Tracheal epithelial cell (primary cell): ENCODE measurements at places on chromosomes 3 and 15. TPM values are rescaled to one million over a fixed set of nuclear protein-coding genes. Genes with fewer than 3 reads are reported as not detected.

The GOLGA8M gene
- total RNA-seq: not detected in 2 replicates

The PRKCI gene
- total RNA-seq: 67.4 and 81.2 TPM in 2 replicates

The ST8SIA2 gene
- not detected in 2 replicates for total RNA-seq

The DUOXA2 gene
- total RNA-seq: not detected in 2 replicates

The ACVR2B gene
- total RNA-seq: 5.3 and 6.0 TPM in 2 replicates

The ACKR2 gene
- total RNA-seq: 0.96 and 1.7 TPM in 2 replicates

The VIPR1 gene
- total RNA-seq: 3.4 and 7.9 TPM in 2 replicates

The FAM219B gene
- total RNA-seq: 60.2 and 75.5 TPM in 2 replicates

The ZNF35 gene
- total RNA-seq: 14.9 and 15.1 TPM in 2 replicates

The CCR8 gene
- not detected in 2 replicates for total RNA-seq

The IDH2 gene
- 46.0 and 76.6 TPM in 2 replicates for total RNA-seq

The FOXB1 gene
- total RNA-seq: not detected in 2 replicates

The CACNA1D gene
- total RNA-seq: under 0.01 TPM in 1 of 2 replicates, not detected in the other

The GHRL gene
- not detected in 2 replicates for total RNA-seq

The HAPLN3 gene
- 1.7 and 6.5 TPM in 2 replicates for total RNA-seq

The CD86 gene
- total RNA-seq: under 0.01 TPM in 1 of 2 replicates, not detected in the other

The GABRR3 gene
- total RNA-seq: not detected in 2 replicates

The SNTN gene
- not detected in 2 replicates for total RNA-seq

The DLL4 gene
- under 0.01 TPM in 1 of 2 replicates, not detected in the other for total RNA-seq

The MON1A gene
- total RNA-seq: 14.3 and 16.6 TPM in 2 replicates

The GXYLT2 gene
- total RNA-seq: 0.85 and 3.1 TPM in 2 replicates

The SLC51A gene
- total RNA-seq: 0.24 TPM in 1 of 2 replicates, not detected in the other
